ENCODE measurements at places on chromosomes 3 and 15.

DNA sequence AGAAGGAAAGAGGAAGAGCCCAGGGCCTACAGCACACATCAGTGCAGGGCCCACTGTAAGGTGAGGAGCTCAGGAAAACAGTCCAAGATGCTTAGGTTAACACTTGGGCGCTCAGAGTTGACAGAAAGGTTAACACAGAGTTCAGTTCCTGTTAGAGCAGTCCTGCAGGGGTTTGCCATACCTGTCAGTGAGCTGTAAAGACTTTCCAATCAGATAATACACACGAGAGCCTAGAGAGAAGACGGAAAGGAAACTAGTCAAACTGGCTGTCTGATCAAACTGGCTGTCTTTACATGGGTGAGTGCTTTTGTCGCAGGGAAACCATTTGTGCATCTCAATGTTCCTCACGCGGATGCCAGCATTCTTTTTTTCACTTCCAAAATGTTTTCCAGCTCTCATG, 61.4 kb upstream of the ARHGEF26 start:
- no peak for DNase-seq

DNA sequence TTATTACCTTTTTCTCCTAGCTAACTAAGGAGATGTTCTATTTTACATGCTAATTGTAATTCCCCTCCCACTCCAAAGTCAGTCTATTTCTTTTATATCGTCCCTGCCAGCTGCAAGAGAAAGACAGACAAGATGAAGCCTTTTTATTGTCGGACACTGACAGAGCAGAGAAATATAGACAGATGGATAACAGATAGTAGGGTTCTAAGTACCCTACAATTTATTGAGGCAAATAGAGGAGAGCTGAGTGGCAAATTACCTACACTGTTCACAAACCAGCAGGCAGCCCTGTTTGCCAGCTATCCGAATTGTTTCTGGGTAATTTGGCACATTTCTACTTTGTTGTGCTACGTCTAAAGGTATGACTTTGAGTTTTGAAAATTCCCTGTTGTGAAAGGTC, 392.3 kb upstream of the ZNF717 start:
- no peak for DNase-seq

DNA sequence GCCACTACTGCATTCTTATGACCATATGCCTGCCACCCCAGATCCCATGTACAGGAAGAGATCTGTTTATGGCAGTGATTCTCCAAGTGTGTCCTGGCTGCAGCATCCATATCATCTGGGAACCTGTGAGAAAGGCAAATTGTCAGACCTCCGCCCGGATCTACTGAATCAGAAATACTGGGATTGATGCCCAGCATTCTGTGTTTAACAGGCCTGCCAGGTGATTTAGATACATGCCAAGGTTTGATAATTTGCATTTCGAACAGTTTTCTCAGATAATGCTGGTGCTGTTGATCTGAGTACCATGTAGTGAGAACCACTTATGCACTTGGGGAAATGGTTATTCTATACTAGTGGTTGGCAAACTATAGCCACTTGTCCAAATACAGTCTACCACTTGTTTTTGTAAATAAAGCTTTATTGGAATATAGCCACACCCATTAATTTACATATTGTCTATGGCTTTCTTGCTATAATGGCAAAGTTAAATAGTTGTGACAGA, 165.4 kb downstream of the SSR3 start:
- DNase-seq, result no peak

DNA sequence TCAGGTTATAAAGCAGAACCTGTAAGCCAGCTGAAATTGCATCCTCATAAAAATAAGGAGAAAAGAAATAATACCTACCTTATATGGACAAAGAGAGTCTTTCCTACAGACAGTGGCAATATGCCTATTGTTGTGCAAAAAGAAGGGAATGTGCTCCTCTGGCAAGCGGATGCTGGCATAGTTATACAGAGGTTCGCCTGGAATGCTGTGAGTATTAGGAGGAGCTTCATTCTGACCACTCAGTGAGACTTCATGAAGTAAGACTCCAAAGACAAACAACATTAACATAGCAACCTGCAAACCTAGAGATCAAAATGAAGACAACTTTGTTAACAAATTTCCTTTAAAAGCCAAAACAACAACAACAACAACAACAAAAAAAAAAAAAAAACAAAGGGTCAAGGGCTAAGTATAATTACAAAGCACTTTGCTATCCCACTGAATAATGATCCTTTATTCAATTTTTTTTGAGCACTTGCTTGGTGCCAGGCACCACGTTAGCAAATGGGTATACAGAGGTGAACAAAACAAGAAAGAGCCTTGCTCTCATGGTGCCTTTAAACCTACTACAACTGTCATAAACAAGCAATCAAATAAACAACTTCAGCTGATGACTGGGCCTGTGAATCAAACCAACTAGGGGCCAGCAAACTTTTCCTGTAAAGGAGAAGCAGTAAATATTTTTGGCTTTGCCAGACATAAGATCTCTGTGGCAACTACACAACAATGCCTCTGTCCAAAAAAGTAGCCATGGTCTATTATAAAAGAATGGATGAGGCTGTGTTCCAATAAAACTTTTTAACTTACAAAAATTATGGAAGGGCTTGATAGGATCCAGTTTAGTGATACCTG, 3.7 kb downstream of the EOGT start:
- DNase-seq, result no peak

DNA sequence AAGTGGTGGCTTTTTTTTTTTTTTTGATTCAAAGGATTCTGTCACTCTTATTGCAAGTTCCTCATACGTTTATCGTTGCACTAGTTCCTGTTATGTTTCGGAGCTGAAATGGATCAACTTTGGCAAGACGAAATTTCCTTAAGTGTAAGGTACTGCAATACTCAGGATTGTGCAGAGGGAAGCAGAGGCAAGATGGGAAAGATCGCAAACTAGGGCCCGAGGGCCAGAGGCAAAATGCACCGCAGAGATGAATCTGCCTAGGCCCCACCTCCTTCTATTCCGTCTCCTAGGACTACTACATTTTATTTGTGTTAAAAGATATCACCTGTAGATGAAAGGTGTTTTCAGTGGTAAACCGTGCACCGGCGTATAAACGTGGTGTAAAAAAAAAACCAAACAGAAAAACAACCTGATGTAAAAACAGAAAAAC, 331 bp downstream of the RNU6-1 start:
- DNase-seq, result no peak

Data from CD4-positive, alpha-beta T cell treated with Interleukin-10 for 1 hour (primary cell).